NCI-H460 (cell line): ENCODE measurements at places on chromosomes 2 and 18.
A peak's percentile ranks its signal among the peaks of the same experiment; 100 is the strongest.

GRCh38 chr2:174688079-174688478, 76.2 kb downstream of the CHRNA1 start:
- peak; percentile 33 for DNase-seq

DNA sequence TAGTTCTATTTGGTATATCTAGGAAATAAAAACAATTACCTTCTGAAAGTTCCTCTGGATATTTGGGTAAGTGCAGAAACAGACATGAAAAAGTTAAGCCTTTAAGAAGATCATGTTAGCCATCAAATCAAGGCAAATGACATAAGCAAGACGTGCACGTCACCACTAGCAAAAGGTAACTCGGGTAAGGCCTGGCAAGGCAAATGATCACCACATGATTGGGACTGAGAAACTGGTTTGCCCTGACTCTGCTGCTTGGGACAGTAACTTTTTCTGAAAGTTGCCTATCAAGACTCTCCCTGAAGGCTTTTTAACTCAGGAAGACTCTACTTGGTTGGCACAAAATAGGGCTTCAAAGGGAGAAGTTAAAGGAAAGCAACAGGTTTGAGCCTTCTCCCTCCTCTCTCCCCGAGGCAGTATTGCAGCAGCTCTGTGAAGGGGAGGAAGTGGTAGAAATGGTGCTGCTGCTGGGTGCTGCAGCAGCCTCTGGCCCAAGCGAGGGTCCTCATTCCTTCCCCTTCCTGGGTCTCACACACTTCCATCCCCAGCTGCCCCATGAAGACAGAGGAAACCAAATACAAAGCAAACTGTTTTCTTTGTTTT, 17.1 kb upstream of the TMEM237 start:
- DNase-seq = no peak

DNA sequence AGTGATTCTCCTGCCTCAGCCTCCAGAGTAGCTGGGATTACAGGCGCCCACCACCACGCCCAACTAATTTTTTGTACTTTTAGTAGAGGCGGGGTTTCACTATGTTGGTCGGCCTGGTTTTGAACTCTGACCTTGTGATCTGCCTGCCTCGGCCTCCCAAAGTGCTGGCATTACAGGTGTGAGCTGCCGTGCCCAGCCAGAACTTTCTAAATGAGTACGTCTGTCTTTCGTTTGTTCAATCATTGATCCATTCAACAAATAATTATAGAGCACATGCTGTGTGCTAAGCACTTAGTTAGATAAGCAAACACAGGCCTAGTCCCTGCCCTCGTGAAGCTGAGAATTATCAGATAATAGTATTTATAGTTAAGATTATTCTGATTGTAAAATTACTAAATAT, 56.5 kb downstream of the TTC39C start:
- DNase-seq = no peak

DNA sequence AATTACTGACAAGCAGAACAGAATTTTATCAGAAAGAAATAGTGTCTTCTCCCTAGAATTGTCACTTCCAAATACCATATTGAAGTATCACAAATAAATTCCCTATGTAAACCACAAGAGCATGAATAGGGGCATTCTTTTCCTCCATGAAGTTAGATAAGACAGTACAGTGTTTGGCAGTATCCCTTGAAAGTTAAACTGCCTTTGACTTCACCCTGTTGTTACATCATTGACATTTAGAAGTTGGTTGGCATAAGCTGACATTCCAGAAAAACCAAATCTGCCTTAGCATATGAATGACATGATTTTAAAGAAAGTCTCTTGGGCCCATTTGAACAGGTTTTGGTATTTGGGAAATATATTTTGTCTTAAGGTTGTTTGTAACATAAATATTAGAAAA, 50.2 kb upstream of the OSR1 start:
- peak; percentile 46 for DNase-seq
